ENCODE measurements at places on chromosomes 16 and 17.

GRCh38 chr17:75566834-75567233, 20.8 kb upstream of the MYO15B start:
- no peak for DNase-seq

DNA sequence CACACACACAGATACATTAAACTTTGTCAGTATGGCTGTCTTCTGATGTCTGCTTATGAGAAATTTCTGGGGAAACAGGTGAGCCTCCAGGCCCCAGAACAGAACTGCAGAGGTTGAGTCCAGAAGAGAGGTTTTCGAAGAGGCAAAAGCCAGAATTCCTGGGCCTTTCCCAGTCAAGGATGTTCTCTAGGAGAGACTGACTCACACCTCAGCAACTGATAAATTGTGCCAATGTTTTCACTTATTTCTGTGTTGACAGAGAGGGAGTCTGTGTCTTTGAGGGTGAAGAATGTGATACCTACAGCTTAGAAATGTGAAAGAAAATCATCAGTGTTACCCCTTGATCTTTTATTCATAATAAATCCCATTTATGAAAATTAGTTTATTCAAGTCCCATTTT, 30.3 kb downstream of the LDHD start:
- DNase-seq, result no peak

- DNase-seq, result no peak
Observed at GRCh38 chr17:67615736-67616135, 102.0 kb upstream of the NOL11 start.

- no peak for DNase-seq
Observed at GRCh38 chr17:7674934-7675333, 12.4 kb downstream of the TP53 start.

- no peak for DNase-seq
Observed at GRCh38 chr17:21082001-21082436, 39.2 kb upstream of the USP22 start.

DNA sequence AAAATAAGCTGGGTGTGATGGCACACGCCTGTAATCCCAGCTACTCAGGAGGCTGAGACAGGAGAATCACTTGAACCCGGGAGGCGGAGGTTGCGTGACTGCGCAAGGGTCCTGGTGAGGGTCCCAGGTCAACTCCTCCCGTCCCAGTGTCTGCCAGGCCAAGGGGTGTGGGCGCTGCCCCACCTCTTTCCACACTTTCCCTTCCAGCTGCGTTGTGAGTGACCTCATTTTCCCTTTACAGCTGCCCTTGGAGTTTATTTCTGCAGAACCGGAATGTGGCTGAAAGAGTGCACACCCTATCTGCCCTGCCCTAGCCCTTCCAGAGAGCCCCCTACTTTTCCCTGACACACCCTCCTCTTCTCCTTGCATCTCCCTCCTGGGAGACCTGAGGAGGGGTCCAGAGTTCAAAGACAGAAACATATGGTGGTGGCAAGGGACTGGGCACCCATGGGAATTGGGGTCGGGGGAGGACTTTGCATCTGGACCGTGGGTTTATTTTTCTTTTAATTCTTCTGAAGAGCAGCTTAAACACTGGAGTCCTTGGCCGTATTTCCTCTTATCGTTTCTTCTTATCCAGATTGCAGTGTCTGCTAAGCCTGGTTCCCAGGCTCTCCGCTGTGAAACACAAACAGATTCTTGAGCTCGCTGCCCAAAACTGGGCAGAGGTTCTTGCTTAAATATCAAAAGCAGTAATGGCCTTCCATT, 20.9 kb downstream of the MRC2 start:
- DNase-seq, result no peak

DNA sequence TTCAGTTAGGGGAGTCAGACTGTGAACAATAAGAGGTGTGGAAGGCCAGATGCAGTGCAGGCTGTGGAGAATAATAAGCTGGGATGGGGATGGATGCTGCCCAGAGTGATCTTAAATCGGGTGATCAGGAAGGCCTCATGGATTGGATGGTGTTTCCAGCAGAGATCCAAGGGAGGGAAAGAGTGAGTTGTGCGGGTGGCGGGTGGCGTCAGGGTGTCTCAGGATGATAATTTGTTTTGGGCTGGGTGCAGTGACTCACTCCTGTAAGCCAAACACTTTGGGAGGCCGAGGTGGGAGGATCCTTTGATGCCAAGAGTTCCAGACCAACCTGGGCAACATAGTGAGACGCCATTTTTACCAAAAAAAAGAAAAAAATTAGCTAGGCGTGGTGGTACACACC, 7.9 kb downstream of the CLUAP1 start:
- DNase-seq, result no peak

- no peak for DNase-seq
Observed at GRCh38 chr17:5035315-5035714, at the start of gene SLC52A1. Gene SLC52A1 (minus strand): TSS chr17:5035426. CDS start chr17:5034606, 820 bp downstream.

DNA sequence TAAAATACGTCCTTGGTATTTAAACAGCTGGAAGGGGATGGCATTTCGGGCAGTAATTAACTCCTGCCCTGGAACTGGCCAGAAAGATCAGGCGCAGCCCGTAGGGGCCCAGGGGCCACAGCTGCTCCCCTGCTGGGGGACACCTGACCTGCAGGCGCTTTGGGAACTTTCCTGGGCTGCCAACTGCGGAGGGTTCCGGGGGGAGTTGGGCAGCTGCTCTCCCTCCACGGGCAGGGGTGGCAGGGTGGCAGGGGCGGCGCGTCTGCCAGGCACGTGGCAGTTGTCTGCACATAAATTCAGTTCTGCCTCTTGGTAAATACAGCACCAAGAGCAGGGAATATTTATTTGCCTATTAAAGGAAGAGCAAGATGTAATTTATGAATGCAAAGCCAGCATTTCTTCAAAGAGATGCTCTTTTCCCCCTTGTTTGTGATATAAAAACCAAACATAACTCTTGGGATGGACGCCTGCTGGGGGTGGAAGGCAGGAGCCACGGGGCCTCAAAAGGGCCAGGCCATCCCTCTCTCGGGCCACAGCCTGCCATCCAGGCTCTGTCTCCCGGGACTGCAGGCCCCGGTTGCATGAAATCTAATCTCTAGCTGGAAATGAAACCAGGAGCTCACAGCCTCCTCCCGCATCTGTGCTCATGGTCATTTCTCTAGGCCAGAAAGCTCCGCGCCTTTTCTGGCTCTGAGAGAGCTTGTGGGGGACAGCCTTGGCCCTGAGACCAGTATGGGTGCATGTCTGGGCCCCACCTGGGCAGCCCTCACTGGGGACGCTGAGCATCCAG, 29.9 kb upstream of the CHMP6 start:
- no peak for DNase-seq

- no peak for DNase-seq
Observed at GRCh38 chr17:49766918-49767530, 3.1 kb upstream of the FAM117A start.

DNA sequence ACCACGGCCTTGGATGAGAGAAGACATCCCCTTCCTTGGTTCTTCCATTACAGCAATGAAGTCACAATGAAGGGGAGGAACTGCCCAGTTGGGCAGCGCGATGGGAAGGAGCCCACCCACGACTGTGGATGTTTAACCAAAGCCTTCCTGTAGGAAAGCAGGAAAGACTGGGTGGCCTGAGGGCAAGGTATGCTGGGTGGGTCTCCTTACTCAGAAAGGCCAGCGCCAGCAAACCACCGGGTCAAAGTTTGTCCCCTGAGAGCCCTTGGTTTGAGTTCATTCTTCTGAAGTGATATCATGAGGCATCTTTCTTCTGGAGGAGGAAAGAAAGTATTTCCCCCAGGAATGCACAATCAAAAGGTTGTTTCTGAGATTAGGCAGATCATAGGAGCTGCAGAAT, 105.2 kb downstream of the C16orf95 start:
- DNase-seq, result no peak

- DNase-seq, result peak; percentile 79
Observed at GRCh38 chr17:69466905-69467667, 52.6 kb downstream of the MAP2K6 start.

DNA sequence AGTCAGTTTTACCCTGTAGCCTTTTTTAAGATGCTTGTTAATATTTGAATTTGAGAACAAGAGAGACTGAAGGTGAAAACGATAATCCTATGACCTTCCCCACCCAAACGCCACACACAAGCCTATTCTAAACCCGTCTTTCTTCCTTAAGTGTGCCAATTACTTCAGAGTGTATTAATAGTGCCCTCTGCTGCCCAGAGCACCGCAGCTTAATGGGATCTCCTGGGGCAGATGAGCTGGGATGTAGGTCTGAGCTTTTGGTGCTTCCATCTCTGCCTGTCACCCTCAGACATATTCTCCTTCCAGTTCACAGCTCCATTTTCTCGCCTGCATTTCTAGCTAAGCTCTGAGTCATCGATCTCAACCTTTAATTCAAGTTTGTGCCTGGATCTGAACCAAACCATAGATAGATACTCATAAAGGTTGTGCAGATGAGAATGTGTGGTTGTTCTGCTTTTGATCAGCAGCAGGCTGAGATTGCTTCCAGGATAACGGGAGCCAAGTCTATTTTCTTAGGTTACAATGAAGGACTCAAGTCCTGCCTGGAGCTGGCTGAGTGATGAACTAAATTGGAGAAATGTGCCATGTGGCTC, 46.4 kb upstream of the CDH13 start:
- DNase-seq, result peak; percentile 0

- peak; percentile 50 for DNase-seq
Observed at GRCh38 chr17:77404812-77405581, 264.2 kb downstream of the SEC14L1 start.
